ENCODE measurements at places on chromosomes 7 and 10. TPM values are rescaled to one million over a fixed set of nuclear protein-coding genes. Genes with fewer than 3 reads are reported as not detected.

The MYPN gene
- total RNA-seq = 0.36 TPM

The GPRIN2 gene
- total RNA-seq = 9.1 TPM

DNA sequence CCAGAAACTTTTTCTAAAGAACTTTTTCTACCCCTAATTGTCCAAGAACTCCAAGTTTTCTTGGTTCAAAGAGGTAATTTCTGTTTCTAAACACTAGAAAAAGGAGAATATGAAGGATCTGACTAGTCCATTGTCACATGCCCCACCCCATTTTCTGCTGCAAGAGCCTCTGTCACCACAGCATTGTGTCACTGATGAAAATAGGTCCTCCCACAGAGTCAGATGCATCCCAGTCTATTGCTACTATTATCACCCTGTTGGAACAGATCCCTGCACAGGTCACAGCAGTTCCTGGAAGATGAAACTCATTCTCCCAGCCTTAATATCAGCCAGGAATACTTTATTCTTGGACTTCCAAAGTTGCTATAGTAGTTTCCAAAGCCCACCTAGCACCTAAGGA, 7.5 kb upstream of the CFTR start:
- DNase-seq = no peak

- no peak for DNase-seq
These were observed 14.6 kb upstream of the FAM180A start for GRCh38 chr7:135763261-135763660.

DNA sequence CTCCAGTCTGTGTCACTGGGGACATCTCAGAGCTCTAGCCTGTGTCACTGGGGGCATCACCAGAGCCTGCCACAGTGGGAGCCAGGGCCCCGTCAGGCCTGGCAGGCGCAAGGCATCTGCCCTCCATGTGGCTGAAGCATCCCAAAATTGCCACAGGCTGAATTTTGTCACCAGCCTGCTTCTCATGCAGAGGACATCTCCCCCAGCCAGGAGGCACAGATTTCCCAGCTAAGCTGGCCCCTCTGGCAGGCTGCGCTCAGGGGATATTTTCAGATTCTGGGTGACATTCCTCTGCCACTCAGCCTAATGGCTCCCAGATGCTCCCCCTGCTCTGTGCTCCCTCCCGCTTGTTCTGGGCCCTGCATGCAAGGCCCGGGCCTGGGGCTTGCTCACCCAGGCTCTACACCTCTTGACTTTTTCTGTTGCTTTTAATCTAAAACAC, 64.6 kb downstream of the COL13A1 start:
- DNase-seq = no peak

The TMEM236 gene
- 0.07 TPM for total RNA-seq

DNA sequence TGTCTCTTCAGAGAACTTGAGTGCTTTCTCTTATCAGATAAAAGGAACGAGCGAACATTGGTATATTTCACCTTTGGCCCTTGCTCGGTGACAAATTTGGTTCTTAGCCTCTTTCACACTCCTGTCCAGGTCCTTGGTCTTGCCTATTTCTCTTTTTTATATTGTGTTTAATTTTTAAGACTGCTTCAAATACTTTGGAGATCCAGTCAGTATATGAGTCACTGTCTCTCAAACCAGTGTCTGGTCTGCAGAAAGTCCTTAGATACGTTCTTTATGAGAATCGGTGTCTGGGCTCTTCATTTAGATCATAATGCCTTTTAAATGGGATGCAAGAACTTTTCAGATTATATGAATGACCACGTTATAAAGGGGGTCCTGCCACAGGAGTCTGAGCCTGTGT, 55.0 kb downstream of the PIK3AP1 start:
- no peak for DNase-seq
